Activated T-helper 2 cell treated with anti-CD3 and anti-CD28 coated beads, Interferon-gamma antibody, Interleukin-2, Interleukin-4, amounts not matched to agents 10 μg/mL and 5 μg/mL and 100 μg/mL, durations not matched to agents 14 hours and 24 hours and 36 hours (primary cell): ENCODE measurements at places on chromosomes 7 and 10. TPM values are rescaled to one million over a fixed set of nuclear protein-coding genes. Genes with fewer than 3 reads are reported as not detected.

The ICA1 gene
- 3.9 and 4.8 TPM in 2 replicates for total RNA-seq

The LRRC4 gene
- 0.16 TPM in 1 of 2 replicates, not detected in the other for total RNA-seq

The EMX2 gene
- total RNA-seq, result not detected in 2 replicates

The HOXA5 gene
- total RNA-seq, result not detected in 2 replicates

The CALHM1 gene
- 0.09 TPM in 1 of 2 replicates, not detected in the other for total RNA-seq

The FAM25C gene
- total RNA-seq, result not detected in 2 replicates

The INSYN2A gene
- not detected in 2 replicates for total RNA-seq

The C10orf53 gene
- 0.16 TPM in 1 of 2 replicates, not detected in the other for total RNA-seq

The AKR1D1 gene
- total RNA-seq, result not detected in 2 replicates

The LRGUK gene
- 0.11 and 0.16 TPM in 2 replicates for total RNA-seq

The MBLAC1 gene
- 2.8 and 2.9 TPM in 2 replicates for total RNA-seq

The ACTR3C gene
- total RNA-seq, result 7.0 and 7.9 TPM in 2 replicates

The CNNM1 gene
- total RNA-seq, result 0.21 and 0.28 TPM in 2 replicates

The ANXA8L1 gene
- total RNA-seq, result not detected in 2 replicates

The ADAM12 gene
- total RNA-seq, result 0.02 and 0.05 TPM in 2 replicates

The HABP2 gene
- total RNA-seq, result not detected in 2 replicates

The BCAP29 gene
- 46.6 and 52.0 TPM in 2 replicates for total RNA-seq

The PON1 gene
- total RNA-seq, result not detected in 2 replicates

The MXI1 gene
- 12.2 and 14.6 TPM in 2 replicates for total RNA-seq

The TDRD1 gene
- total RNA-seq, result 0.11 and 0.30 TPM in 2 replicates

The ZC3HAV1L gene
- total RNA-seq, result 38.2 and 39.4 TPM in 2 replicates

The LIPN gene
- total RNA-seq, result not detected in 2 replicates

The ABCC2 gene
- 0.87 and 1.1 TPM in 2 replicates for total RNA-seq

The GIMAP5 gene
- 42.9 and 46.7 TPM in 2 replicates for total RNA-seq

The GBX1 gene
- total RNA-seq, result not detected in 2 replicates

The HOXA10 gene
- not detected in 2 replicates for total RNA-seq

The ABCB8 gene
- 59.5 and 59.6 TPM in 2 replicates for total RNA-seq

The ITGA8 gene
- not detected in 2 replicates for total RNA-seq

The SUMF2 gene
- total RNA-seq, result 153 and 158 TPM in 2 replicates

The MINDY3 gene
- 19.2 and 20.9 TPM in 2 replicates for total RNA-seq

The RBM17 gene
- 257 and 266 TPM in 2 replicates for total RNA-seq

The RINT1 gene
- 25.7 and 28.7 TPM in 2 replicates for total RNA-seq

The IPMK gene
- 7.5 and 7.7 TPM in 2 replicates for total RNA-seq

The C1GALT1 gene
- total RNA-seq, result 37.1 and 37.6 TPM in 2 replicates

The ARMS2 gene
- not detected in 2 replicates for total RNA-seq

The CNTNAP2 gene
- total RNA-seq, result not detected in 2 replicates

The HYAL4 gene
- not detected in 2 replicates for total RNA-seq

The GARIN1A gene
- 0.32 and 0.48 TPM in 2 replicates for total RNA-seq

The SHOC2 gene
- 36.4 and 44.3 TPM in 2 replicates for total RNA-seq

The ASB4 gene
- total RNA-seq, result not detected in 2 replicates

The ARHGAP22 gene
- total RNA-seq, result 0.18 and 0.43 TPM in 2 replicates

The ABHD11 gene
- total RNA-seq, result 17.3 and 18.2 TPM in 2 replicates

The CALCR gene
- total RNA-seq, result not detected in 2 replicates

The TLX1 gene
- total RNA-seq, result not detected in 2 replicates

The FLNC gene
- total RNA-seq, result not detected in 2 replicates

The LRRC61 gene
- 22.7 and 25.8 TPM in 2 replicates for total RNA-seq

The GNGT1 gene
- total RNA-seq, result not detected in 2 replicates

The ANKRD22 gene
- not detected in 2 replicates for total RNA-seq

The UTF1 gene
- 0.16 and 0.28 TPM in 2 replicates for total RNA-seq

The MTPN gene
- 113 and 118 TPM in 2 replicates for total RNA-seq

The RADIL gene
- 0.16 and 0.78 TPM in 2 replicates for total RNA-seq

The PIK3AP1 gene
- 12.4 and 14.0 TPM in 2 replicates for total RNA-seq

The FGFR2 gene
- total RNA-seq, result not detected in 2 replicates

The ABCA13 gene
- total RNA-seq, result 0.02 and 0.32 TPM in 2 replicates

The CPEB3 gene
- total RNA-seq, result 1.9 TPM in 2 replicates

The TEX36 gene
- not detected in 2 replicates for total RNA-seq
